ENCODE measurements at places on chromosomes 1 and 21. TPM values are rescaled to one million over a fixed set of nuclear protein-coding genes. Genes with fewer than 3 reads are reported as not detected.

GRCh38 chr1:156496211-156496761, 4.3 kb downstream of the MEF2D start:
- no peak for DNase-seq

- DNase-seq: no peak
Observed at GRCh38 chr1:228552596-228553176, 65.5 kb downstream of the RNF187 start.

DNA sequence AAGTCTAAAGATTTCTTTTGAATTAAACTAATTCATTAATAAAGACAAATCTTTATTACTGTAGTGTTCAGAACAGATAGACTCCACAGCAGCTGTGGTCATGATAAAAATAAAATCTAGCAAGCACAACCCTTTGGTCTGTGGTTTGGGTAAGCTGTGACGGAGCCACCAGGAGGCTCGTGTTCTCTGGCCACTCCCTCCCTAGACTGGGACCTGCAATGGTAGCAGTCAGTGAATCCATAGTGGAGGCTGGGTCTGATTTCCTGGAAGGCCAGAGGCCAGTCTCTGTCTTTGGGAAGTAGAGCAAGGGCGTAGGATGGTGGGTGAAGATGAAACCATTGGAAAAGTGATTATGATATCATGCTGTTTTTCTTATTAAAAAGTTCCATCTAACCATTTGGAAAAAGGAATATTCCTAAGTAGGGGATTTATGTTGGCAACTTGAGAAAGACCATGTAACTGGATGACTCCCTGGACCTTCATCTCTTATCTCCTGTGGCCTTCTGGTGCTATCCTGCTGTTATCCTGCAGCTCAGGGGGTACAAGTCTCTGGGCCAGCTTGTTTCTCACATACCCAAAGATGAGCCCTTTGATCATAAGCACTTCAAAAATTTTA, 39.0 kb downstream of the TENT5C start:
- no peak for DNase-seq

DNA sequence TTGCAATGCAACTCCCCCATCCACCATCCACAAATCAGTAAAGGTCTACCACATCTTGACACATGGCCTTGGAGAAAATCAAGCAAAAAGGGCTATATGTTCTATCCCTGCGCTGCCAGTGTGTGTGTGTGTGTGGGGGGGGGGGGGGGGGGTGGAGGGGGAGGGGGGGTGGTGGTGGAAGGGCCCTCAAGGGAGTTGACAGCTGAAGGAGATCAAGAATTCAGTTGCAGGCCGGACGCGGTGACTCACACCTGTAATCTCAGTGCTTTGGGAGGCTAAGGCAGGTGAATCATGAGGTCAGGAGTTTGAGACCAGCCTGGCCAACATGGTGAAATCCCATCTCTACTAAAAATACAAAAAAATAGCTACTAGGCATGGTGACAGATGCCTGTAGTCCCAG, 37.6 kb upstream of the CLIC4 start:
- no peak for DNase-seq

DNA sequence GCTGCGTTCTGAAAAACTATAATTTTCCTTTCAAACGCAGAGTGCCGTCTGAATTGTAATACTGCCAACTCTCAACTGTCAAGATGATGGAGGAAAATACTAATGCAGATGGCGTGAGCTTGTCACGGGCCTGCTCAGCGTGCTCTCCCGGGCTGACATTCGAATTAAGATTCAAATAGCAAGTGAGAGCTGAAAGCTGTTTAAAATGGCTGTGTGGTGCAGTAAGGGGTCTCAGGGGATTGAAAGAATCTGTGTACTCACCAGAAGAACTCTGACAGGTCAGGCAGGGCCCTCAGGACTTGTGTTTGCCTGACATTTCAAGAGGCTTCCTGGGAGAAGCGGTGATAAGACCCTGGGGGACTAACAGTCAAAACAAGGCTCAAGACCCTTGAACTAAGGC, 33.1 kb downstream of the ZMYND12 start:
- no peak for DNase-seq

CD53 gene
- total RNA-seq: 83.5 TPM

DNA sequence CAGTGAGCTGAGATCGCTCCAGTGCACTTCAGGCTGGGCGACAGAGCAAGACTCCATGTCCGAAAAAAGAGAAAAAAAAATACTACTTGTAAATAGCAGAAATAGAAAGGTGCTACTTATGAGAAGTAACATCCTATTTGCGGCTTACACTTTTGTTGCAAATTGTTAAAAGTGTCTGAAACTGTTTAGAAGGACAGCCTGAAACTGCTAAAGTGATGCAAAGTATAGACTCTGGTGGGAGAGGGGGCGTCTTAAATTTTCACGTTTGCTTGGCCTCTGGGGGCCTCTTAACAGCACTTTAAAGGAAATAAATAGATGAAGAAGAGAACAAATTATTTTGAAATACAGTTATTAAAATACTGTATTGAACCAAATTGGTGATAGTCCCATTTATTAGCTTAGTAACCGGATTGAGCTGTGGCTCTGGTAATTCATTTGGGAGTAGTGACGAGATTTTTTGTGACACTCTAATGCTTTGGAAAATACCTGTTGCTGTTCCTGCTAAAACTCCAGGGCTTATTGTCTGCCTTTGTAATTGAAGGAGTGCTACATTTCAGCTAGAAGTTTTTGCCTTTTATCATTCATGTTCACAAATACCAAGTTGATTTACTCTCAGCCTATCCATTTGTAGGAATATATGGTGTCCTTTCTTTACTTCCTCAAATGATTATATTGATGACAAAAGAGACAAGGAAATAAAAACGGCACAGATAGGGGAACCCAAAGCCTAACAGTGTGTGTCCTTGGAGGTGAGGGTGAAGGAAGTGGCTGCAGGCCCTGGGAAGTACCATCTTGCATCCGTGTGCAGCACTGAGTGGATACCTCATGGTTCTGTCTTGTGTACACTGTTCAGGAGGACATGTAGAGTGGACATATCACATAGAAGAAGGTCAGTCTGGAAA, 6.2 kb downstream of the PKNOX1 start:
- no peak for DNase-seq

DNA sequence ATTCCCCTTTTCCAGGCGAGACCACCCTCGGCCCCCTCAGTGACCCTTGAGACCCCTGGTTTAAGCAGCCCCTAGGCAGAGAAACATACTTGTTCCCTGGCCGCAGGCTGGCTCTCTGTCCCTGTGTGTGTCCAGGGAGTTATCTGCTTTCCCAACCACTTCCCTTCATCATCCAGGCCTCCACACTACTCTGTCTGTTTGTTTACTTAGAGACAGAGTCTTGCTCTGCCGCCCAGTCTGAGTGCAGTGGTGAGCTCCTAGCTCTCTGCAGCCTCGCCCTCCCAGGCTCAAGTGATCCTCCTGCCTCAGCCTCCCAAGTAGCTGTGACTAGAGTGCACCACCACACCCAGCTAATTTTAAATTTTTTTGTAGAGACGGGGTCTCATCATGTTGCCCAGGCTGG, 5.8 kb upstream of the VWA1 start:
- no peak for DNase-seq

DNA sequence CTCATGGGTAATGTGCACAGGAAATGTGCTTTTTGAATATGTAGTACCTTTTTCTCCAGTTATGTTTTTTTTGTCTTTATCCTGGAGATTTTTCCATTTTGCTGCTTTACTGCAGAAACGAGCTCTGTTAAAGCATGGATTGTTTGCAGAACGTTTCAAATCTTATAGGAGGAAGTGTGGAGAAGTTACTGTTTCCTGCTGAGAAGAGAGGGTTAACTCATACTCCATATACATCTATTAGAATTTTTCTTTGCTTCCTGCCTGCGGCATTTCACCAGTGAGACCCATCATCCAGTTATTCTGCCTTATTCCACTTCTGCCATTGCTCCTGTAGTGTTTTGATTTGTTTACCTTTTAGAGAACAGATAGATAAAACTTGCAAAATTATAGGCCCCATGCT, 2.0 kb downstream of the RPRD2 start:
- no peak for DNase-seq

DNA sequence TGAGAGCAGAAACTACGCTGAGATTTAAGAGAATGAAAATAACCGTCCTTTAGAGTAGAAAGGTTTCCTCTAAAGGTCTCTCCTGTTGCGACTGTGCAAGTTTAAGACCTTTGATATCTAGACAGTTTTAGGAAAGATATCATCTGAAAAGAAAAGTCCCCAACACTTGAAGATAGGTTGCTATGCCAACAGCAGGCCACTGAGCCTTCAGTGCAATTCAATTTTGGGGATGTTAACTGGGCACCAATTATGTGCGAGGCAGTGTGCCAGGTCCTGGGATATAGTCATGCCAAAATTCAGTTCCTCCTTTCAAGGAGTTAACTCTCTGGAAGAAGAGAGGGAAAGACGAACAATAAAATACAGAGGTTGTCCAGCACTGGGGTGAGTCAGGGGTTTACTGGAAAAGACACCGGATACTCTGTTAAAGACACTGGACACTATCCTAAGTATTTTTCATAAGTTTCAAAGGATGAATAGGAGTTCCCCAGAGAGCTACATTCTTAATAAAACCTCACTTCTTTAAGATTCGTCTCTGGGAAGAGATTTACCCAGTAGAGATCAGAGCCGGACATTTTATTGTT, 25.5 kb upstream of the ZNF281 start:
- DNase-seq: no peak

DNA sequence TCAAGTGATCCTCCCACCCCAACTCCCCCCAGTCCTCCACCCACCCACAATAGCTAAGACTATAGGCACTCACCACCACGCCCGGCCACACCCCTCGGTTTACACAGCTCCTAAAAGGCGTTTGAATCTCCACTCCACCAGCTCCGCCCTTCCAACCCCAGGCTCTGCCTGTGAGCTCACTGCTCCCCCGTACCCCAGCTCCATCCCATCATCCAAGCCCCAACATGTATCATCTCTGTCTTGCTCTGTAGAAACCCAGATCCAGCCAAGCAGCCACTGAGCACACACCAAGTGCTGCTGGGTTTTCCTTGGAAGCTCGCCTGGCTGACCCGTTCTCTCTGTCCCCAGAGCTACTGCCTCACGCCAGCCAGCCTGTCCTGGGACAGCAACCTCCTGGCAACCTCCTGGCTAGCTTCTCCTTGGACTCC, 12.0 kb upstream of the S100A2 start:
- no peak for DNase-seq

DNA sequence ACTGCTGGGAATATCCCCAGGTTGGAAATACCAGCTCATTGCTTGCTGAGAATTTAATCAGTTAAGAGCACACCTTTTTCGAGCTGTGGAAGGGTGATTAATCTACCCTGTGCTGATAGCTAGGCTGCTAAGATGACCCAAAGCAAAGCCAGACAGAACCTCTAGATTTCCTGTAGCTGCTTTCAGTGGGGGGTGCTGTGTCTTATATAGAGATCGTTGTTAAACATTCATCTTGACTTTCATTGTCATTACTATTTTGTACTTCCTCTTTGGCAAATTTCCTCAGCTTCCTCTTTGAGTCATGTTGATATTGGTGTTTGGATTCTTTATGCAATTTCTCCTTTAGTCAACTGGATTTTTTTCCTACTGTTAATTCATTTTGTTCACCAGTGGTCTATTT, 155.3 kb downstream of the DISC1 start:
- DNase-seq: no peak

DAB1 gene
- total RNA-seq: 0.17 TPM

PRRX1 gene
- 79.6 TPM for total RNA-seq
